NCI-H748 treated with DMSO at 0.1 percent for 48 hours (cell line): ENCODE measurements at places on chromosomes 12 and 14.

- no peak for DNase-seq
Observed at GRCh38 chr12:110822821-110823415, 23.9 kb upstream of the CCDC63 start.

DNA sequence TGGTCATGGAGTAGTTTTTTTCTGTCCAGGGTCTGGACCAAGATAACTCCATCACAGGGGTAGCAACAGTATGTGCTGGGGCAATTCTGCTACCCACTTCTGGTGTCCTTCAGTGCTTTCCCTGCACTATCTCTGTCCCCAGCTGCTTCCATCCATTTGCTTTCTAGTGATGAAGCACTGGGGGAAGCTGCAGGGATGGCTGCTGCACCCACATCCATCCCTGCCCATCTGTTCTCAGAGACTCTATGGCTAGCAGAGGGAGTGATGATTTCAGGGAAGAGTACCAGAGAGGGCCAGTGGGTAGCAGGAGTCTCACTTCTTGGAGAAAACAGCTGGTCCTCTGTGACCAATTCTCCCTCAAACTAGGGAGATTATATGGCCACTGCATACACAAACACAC is 44.1 kb downstream of the ETV6 start:
- no peak for DNase-seq

DNA sequence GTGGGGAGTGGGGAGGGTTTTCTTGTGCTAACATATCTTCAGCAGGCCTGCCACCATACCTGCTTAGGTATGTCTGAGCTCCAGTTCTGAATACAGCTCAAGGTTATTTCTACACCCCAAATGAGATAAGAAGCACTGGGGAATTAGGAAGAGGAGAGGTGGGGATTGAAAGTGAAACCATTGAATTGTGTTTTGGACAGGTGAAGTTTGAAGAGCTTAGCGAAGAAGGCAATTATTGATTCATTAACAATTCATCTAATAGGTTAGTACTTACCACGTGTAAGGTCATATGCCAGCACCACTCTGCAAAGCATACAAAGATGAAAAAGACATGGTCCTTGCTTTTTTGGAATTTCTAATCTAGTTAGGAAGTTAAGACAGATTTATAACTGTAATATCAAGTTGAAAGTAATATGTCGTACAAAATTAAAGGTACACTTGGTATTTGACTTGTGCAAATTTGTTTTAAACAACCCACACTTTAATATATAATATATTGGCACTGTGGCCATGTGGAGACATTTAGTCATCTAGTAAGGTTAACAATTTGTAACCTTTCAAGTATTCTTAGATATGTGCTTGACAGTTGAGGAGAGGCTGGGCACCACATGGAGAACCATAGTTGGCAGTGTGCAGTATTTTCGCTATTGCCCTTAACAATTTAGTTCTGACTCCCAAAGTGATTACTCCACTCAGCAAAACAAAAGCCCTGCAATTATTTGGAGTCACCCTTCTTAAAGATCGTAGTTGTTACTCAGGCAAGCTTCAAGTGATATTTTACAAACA is 3.6 kb downstream of the SMCO3 start:
- no peak for DNase-seq

DNA sequence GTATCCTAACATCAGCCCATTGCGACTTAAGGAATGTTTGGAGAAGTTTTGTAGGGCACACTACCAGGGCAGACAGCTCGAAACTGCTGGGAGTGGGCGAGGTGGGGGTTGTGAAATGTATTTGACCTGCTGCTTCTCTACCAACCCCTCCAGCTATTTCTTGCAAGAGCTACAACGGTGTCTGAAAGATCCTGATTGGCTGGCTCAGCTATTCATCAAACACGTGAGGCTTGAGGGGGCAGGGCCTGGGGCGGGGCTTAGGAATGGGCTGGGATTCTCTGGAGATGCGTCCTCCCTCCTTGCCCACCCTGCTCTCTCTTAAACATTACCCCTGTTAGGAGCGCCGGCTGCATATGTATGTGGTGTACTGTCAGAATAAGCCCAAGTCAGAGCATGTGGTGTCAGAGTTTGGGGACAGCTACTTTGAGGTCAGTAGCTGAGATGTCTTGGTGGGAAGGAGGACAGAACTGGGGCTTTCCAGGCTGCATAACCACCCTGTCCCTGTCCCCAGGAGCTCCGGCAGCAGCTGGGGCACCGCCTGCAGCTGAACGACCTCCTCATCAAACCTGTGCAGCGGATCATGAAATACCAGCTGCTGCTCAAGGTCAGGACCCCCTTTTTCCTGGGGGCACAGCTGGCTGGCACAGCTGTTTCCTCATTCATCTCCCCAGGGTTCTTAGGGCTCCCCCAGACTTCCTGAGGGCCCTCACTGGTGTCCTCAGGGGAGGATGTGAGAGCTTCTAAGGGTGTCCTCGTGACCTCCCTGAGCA is 3.1 kb downstream of the ARHGEF25 start:
- DNase-seq, result no peak

GRCh38 chr12:64680235-64680634 is 69.9 kb downstream of the RASSF3 start:
- peak; percentile 34 for DNase-seq

- peak; percentile 33 for DNase-seq
Observed at GRCh38 chr12:63276537-63277365, 125.8 kb upstream of the AVPR1A start.

GRCh38 chr14:50109342-50109741 is 7.0 kb downstream of the VCPKMT start:
- no peak for DNase-seq

DNA sequence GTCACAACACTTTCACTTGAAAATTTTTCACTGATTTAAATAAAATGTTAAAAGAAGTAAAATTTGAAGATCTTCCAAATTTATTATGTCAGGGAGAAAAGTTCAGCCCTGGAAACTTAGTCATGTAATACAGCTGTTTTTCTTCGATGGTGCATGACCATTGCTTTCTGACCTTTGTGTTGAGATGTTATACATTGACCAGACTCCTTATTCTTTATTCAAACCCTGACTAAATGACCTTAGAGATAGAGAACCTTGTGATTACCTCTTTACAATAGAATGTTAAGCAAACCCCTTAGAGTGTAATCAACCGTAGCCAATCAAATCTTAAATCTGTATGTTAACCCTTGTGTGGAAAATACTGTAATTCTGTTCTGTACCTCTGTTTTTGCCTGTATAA is 34.5 kb downstream of the PLCZ1 start:
- DNase-seq, result no peak

DNA sequence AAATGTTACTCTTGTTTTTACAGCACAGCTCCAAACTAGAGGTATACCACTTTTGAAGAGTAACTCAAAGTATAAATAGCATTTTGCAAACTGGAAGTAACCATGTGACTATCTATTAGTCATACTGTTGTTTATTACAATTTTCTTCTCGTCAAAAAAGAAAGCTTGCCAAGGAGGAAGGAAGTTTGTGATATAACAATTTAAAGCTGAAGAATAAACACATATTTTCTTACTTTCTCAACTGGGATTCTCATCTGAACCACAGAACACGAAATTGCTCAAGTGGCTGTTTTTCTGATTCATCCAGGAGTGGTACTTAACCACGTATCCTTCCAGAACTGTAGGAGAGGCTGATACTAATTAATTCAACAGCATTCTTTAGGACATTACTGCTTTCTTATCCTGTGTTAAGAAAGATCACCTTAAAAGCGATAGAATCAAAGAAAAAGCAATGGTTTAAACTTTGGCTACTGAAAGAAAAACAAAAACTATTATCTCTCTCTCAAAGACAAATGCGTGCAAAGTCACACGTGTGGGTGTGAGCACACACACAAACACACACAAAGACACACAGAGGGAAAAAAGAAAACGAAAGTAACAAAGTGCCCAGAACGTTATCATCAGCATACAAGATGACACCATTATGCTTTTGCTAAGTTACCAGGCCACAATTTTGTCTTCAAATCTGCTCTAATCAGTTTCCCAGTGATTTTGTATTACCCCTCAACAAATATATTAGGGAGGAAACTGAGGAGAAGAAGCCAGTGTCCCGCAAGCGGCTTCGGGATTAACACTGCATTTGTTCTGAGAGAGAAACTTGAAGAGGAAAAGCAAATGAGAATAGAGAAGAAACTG is at the start of gene CLEC2B:
CLEC2B (minus strand) TSS at position 48 of the 855 bp plus-strand sequence.
- no peak for DNase-seq

DNA sequence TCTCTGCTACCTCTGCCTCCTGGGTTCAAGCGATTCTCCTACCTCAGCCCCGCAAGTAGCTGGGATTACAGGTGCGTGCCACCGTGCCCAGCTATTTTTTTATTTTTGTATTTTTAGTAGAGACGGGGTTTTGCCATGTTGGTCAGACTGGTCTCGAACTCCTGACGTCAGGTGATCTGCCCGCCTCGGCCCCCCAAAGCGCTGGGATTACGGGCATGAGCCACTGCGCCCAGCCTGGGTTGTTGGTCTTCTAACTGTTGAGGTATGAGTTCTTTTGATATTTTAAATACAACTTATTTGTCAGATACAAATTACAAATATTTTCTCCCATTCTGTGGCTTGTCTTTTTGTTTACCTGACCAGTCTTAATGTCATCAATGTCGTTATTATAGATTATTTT is 95.9 kb downstream of the PCNX1 start:
- no peak for DNase-seq

DNA sequence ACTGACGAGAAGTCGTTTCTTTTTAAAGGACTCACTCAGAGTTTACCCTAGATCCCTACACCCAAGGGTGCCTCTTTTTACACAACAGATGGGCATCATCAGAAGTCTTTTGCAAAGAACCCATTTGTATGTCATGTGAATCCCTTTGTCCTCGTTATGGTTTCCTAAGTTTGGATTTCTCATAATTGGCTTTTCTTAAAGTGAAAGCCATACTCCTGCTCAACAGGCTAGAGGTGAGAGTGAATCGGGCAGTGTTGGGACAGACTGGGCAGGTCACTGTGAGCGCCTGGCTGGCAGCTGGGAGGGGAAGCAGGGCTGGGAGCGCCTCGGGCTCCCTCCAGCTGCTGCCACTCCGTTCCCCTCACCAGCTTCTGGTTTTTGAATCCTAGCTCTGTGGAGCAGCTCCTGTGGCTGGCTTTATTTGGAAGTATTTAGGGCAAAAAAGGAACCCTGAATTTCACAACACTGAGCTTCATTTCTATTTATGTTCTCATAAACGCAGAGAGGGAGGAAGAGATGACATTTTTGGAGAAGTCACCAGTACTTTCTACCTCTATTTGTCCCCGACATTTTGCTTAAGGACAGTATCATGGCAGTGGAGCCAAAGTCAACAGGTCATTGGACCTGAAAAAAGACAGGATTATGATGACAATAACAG is 63.8 kb upstream of the ACTN1 start:
- no peak for DNase-seq

DNA sequence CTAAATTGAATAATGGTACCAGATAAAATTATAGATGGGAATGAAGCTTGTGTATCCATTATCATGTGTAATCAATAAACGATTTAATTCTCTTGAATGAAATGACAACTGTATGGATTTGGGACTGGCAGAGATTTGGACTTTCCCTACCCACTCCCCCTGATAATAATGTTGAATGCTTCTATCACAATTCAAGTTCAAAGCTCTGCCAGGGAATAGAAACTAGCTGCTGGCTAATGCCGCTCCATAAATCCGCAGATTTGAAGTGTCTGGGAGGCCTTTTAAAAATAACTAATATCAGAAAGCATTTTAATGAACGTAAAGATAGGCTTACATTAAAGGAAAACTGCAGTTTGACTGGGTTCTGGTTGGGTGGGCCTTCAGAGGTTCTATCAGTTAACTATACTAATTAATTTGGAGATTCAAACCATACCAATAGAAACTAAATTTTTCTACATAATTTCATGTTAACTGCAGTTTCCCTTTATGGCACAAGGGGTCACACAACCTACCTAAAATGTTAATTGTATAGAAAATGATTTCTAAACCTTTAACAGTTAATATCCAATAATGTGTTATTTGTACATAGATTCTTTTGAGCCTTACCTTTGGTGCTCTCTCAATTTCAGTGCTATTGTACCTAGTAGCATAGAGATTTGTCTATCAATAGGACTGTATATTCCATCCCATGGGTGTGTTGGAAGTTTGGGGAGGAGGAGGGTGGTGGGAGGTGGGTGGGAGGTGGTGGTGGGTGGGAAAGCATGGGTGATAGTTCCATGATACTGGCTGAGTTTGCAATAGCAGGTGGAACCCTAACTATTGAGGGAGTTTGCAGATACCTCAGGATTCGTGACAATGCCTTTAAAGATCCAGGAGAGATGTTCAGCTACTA is 4.9 kb downstream of the HNRNPA1 start:
- no peak for DNase-seq
